ENCODE measurements at places on chromosomes 5 and 9.

- DNase-seq, result no peak
Observed at GRCh38 chr9:93139365-93140182, 5.5 kb upstream of the NINJ1 start.

DNA sequence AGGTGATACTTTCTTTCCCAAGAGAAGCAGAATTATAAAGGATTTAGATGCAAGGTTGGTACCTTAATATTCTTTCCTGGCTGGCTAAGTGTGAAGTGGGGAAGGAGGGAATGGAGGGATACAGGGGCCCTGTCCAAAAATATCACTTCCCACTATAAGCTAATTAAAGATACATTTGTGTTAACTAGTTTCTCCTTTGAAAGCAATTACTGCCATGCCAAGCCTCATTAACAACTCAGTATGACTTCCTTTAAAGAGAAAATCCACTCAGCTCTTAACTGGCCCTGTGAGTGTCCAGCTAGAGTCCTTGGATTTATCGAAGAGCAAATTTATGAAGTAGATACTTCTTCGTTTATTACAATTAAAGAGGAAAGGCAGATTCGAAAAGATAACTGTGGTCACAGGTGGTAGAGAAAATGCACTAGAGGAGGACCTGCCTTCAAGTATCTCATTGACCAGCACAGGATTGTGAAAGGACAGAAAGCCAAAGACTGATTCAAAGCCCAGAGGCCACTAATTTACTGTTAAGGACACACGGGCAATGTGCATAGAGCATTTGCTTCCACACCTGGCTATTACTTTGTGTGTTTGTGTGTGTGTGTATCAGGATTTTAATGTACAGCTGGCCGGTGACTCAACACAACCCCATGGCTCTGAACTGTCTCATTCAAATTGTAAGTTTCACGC is 11.2 kb upstream of the GLDC start:
- no peak for DNase-seq

DNA sequence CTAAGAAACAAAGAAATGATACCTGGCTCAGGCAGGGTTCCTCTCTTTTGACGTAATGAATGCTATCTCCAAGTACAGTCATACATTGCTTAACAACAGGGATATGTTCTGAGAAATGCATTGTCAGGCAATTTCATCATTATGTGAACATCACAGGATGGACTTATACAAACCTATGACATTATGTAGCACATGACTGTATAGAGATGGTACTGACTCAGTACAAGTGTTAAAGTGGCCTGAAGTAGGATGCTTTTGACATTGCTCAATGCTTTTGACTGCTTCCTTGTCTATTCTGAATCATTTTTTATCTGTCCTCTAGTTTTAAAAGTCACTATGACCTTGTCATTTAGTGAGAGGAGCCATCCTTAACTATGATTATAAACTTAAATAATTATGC is 147.6 kb downstream of the NR2F1-AS1 start:
- no peak for DNase-seq

- no peak for DNase-seq
Observed at GRCh38 chr5:149450199-149450598, 71.1 kb upstream of the IL17B start.

DNA sequence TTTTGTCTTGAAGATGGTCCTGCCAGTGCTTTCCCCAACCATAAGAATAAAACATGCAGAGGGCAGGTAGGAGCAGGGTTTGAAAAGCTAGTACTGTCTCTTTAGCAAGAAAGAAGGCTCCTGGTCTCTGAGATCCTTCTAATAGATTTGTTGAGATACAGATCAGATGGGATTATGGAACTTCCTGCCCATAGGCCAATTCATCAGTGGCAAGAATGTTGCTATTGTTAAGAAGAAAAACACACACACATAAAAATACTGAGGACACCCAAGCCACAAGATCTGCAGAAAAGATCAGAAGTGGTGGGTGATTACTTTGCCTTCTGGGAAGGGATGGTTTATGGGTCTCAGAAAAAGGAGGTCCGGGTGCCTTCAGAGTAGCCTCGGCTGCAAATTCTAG is 59.8 kb downstream of the TNC start:
- DNase-seq, result no peak

- DNase-seq, result no peak
Observed at GRCh38 chr5:134175921-134176510, 734 bp downstream of the SKP1 start.

GRCh38 chr5:153122403-153122802 is 368.1 kb upstream of the GRIA1 start:
- DNase-seq, result no peak

DNA sequence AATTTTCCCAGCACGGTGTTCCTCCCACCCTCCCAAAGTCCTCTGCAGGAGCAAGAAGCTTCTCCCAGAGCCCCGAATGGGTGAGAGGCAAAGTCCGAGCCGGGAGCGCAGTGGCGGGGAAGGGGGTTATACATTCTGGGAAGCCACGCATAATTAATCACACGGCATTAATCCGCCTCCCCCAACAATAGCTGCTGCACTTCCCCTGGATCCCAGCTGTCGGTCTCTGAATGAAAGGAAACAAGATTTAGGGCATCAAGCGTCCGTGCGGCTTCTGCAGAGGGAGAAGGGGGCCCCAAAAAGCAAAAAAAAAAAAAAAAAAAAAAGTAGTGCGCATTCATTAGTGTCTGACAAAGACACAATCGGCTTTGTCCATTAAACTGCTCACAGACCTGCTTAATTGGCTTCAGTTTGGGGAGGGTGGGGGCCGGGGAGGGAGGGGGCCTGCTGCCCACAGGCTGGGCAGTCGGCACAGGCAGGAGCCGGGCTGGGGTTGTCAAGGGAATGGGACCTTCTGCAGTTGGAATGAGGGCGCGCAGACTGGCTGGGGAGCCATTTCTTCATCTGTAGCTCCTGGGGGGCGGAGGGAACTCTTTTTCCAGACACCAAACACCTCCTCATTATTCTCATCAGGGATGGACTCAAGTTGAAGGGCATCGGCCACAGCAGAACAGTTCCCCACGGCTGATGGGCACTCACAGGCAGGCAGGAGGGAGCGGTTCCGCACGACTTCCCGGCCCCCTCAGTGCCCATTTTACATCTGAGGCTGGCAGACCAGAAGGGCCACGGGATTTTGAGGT is 3.4 kb downstream of the NOTCH1 start:
- no peak for DNase-seq

DNA sequence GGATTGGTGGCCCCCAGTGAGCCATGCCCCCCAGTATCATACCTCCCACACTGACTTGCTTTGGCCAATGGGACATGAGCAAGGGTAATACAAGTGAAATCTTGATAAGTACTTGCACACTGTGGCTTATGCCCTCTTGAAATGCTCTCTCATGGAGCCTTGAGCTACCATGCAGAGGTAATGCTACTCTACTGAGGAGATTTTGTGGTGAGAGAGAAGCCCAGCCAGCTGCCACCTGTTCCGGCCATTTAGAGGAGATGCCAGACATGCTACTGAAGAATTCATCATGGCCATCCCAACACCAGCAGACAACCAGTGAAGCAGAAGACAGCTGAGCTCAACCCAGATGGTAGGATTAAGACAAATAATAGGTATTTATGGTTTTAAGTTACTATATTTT is 299.5 kb downstream of the MEF2C start:
- DNase-seq, result no peak

GRCh38 chr5:176596689-176597416 is 13.1 kb downstream of the GPRIN1 start:
- DNase-seq, result peak; percentile 73

DNA sequence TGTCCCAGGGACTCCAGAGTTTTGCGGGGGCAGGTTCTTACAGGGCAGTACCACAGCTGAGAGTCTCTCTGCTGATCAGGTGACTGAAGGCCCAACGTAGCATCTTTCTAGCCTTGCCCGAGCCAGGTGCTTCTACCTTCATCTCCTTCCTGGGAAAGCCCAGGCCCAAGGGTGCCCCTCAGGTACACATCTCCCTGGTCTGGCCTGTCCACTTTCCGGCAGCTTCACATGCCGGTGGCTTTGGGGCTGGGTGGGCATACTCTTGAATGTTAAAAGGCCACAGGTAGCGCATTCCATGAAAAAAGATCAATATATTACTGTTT is 5.7 kb upstream of the PHYKPL start:
- DNase-seq, result no peak

- DNase-seq, result no peak
Observed at GRCh38 chr5:115530426-115530825, 14.1 kb downstream of the FEM1C start.

- DNase-seq, result no peak
Observed at GRCh38 chr5:71955723-71956122, 151.6 kb upstream of the MAP1B start.

DNA sequence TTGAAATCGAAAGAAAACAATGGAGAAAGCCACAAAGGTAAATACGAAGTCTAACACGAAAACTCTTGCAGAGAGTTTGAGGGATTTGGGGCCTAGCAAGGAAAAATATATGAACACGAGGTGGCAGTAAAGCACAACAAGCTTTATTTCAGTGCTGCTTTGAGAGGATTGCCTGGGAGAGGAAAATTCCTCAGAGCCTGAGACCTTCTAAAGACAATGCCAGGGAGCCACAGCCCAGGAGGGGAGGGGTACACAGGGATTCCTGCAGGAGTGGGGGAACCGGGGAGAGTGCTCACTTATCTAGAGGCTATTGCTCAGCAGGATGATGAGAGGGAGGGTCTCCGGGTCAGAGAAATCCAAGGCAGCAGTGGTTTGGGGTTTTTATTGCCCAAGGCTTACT is 134.9 kb upstream of the ADCY2 start:
- no peak for DNase-seq

- DNase-seq, result no peak
Observed at GRCh38 chr9:111438541-111439235, 45.5 kb downstream of the ECPAS start.

GRCh38 chr5:110844251-110844650 is 105.4 kb downstream of the SLC25A46 start:
- no peak for DNase-seq

DNA sequence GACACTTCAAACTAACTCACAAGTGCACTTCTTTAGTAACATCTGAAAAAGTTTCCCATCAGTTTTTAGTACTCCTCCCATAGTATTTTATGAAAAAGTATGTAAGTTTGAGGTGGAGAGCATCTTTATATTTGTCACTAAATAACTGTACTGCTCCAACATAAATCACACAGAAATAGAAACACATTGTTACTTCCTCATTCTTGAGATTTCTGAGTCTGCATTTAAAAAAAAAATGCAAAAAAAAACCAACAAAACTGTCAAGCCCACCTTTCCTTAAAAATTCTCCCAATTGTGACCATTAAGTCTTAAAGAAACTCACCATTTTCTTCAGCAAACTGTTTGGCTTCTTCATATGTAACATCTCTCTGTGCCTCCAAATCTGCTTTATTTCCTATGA is 18.7 kb downstream of the RAB14 start:
- DNase-seq, result no peak

- no peak for DNase-seq
Observed at GRCh38 chr9:109600142-109600541, 102.0 kb upstream of the PTPN3 start.

DNA sequence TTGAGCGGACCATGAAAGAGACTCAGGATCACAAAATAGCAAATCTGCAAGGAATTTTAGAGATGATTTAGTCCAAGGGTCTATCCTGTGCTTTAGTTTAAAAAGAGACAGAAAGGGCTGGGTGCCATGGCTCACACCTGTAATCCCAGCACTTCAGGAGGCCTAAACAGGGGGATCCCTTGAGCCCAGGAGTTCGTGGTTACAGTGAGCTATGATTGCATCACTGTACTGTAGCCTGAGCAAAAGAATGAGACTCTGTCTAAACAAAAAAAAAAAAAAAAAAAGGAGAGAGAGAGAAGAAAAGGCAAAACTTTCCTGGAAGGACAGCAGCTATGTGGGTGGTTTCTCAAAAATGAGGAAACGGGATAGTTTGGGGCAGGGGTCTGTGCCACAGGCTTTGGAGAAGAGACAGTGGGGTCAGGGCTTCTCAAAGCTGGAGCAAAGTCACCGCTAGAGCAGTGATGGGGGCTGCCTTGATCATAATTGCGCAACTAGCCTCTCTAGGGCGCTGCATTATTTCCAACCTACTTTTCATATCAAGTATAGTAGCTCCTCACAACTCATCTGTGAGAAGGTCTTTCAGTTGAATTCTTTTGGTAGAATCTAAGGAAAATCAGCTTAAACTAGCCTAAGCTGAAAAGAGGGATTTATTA is 8.5 kb upstream of the ANKH start:
- DNase-seq, result no peak

DNA sequence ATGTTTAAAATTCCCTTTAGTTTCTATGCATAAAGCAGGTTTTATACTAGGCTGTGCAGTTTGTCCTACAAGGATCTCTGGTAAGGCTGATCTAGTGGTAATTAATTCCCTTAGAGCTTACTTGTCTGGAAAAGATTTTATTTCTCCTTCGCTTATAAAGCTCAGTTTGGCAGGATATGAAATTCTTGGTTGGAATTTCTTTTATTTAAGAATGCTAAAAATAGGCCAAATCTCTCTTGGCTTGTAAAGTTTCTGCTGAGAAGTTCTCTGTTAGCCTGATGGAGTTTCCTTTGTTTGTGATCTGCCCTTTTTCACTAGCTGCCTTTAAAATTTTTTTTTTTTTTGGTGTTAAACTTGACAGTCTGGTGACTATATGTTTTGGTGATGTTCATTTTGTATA is 237.1 kb upstream of the TLE4 start:
- no peak for DNase-seq

GRCh38 chr9:33139421-33140228 is 27.5 kb downstream of the B4GALT1 start:
- no peak for DNase-seq

- DNase-seq, result no peak
Observed at GRCh38 chr5:89992201-89992600, 417.4 kb downstream of the CETN3 start.

DNA sequence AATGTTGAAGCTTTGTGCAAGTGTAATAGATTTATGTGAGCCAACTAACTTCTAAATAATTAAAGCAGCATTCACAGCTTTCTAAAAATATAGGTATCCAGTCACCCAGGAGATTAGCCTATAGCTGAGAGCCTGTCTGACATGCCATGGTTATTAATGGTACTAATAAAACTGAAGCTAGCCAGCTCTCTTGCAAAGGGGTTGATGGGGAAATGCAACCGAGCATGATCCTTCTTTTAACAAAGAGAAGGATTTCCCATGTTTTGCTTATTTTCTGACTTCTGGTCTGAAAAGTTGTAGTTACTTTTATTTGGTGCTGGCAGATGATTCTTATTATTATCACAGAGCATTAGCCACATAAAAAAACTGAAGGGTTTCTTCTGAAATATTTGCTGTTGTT is 488.7 kb upstream of the CYLC2 start:
- DNase-seq, result no peak

GRCh38 chr5:80072103-80073073 is 37.2 kb downstream of the THBS4 start:
- no peak for DNase-seq

DNA sequence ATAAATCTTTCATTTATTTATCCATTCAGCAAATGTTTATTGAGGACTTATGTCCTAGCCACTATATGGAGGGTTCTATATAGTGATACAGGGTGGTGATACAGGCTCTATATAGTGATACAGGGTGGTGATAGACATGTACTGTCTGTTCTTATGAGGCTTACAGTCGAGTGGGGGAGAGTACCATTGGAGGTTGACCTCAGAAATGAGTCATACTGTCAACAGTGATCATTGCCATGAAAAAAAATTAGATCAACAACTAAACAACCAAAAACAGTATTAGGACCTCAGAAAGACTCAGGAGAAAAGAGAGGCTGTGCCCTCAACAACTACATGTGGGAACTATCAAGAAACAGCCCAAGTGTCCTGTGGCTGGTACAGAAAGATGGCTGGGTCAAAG is 22.0 kb downstream of the PAPPA start:
- no peak for DNase-seq

Measured in GM12891 (cell line).